ENCODE measurements at places on chromosomes 4 and X.

DNA sequence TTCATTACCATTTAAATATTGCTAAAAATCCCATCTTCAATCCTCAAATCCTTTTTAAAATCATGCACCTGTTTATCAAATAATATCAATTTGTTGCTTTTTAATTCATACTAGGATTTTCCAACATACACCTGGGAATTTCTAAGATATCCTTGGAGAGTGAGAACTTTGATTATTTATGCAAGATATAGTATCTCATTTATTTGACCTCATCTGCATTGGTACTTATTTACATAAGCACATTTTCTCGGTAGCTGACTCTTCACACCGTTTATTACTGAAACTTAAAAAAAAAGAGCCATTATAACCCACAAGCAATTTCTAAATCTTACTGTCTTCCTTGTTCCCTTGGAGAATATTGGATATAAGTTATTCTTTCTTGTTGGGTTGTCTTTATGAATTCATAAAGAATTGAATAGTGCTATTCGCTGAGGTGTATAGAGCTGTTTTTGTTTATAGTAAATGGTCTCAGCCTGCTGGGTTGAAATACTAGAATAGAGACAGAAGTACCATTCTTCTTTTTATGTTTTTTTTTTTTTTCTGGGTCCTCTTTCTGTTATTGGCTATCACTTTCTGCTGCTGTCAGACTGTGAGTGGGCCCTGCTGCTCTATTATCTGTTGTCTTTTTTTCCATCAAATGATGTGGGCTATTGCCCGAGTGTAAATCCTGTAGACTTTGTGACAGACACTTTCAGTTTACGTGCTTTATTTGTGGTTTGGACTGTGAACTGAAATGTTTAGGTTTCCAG is 2.9 kb downstream of the UGT8 start:
- DNase-seq: no peak

GRCh38 chr4:47621181-47621580 is 136.1 kb downstream of the ATP10D start:
- DNase-seq: no peak

DNA sequence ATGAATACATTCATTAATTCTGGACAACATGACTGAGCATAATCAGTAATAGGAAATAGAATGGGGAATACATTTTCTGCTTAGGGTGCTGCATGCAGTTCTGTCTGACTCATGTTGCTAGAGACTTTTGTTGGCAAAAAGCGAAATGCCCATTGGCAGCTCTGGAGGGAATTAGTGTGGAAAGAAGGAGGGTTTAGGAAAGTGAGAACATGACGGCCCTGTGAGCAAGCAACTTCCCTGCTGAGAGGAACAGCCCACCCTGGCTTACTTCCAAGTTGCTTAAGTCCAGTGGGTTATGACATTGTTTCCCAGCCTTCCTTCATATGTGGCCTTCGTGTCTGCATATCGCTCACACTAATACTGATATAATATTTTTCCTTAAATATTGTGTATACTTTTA is 13.8 kb downstream of the MAD2L1 start:
- DNase-seq: no peak

DNA sequence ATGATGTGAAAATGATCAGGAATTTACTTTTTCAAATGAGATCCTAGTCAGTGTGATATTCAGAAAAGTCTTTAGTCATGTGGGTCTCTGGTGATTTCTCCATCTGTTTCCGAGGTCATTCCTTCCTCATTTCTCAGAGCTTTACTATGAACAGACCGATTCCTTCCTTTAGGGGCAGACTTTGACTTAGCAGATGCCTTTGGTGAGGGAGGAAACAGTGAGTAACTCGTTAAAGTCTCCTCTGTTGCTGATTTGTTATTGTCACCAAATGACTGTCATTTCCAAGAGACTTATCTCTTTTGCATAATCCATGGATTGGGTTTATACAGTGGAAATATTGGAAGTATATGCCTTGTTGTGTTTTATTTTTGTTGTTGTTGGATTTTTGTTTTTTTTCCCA is 76.2 kb upstream of the CD99 start:
- no peak for DNase-seq

GRCh38 chrX:132227383-132228112 is 8.3 kb upstream of the RAP2C start:
- no peak for DNase-seq

- peak; percentile 35 for DNase-seq
Observed at GRCh38 chr4:169251291-169252235, 19.2 kb downstream of the SH3RF1 start.

- DNase-seq: no peak
Observed at GRCh38 chr4:14165222-14165920, 537.8 kb upstream of the BOD1L1 start.

- DNase-seq: no peak
Observed at GRCh38 chrX:77088233-77088632, 359.0 kb upstream of the FGF16 start.

- DNase-seq: no peak
Observed at GRCh38 chr4:163624727-163625126, 130.2 kb downstream of the TMA16 start.

GRCh38 chr4:144374065-144374464 is 233.5 kb upstream of the GYPA start:
- DNase-seq: no peak

DNA sequence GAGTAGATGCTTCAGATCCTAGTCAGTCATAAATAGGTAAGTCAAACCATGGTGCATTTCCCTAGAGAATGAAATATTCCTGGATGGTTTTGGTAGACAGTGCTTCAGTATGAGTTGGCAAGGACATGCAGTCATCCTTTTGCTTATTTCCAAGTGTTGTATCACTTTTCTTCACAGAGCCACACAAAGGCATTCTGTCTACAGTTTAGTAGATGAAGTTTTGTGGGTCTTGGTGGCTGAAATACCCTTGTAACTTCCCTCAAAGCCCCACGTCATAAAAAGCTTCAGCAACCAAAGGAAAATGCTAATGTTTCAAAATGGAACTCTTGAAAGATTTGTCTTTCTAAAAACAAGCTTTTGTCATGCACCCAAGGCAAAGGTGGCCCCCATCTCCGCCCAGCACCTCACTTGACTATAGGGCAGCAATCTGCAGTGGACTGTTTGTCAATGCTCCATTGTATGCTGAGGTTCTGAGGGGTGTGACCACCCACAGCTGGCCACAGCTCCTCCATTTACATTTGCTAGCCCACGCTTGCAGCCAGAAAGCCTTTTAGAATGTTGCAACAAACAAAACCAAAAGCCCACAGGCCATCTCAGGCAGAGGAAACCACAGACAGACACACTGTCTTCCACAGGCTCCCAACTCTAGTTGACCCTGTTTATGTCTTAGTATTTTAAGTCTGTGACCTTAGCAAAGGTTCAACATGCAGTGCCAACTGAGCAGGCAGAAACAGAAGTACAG is 87.1 kb upstream of the FAM9C start:
- no peak for DNase-seq

- no peak for DNase-seq
Observed at GRCh38 chr4:88613417-88613875, 21.2 kb downstream of the HERC3 start.

- no peak for DNase-seq
Observed at GRCh38 chr4:81652069-81652478, 180.4 kb upstream of the RASGEF1B start.

GRCh38 chrX:46959985-46960700 is 47.9 kb downstream of the JADE3 start:
- no peak for DNase-seq

DNA sequence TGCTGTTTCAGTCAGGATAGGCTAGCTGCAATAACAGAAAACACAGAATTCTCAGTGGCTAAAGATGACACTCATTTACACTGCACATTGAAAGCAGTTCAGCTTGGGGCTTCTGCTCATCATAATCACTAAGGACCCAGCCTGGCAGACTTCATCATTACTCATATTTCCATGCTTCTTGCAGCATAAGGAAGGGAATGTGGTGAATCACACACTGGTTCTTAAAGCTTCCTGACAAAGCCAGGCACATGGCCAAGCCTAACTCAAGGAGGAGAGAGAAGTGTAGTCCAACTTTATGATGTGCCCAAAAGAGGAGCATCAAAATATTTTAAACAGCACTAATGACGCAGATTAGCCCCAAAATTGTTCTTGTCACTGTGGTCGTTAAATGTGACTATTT is 186.5 kb downstream of the BANK1 start:
- DNase-seq: no peak

DNA sequence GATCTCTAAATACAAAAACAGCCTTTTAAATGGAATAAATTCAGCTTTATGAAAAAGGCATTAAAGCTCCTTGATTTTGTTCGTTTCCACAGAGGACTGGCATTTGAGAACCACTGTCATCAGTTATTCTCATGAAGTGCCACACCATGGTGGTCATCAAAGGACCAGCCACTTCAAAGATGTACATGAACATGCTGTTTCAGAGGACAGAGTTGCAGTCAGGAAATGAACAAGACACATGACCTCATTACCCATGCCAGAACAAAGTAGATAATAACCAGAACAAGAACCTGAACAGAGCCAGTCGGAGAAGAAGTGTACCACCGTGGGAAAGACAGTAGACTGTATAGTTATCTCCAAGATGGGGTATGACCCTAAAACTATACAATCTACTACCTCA is 122.7 kb upstream of the HSD17B10 start:
- no peak for DNase-seq

- DNase-seq: no peak
Observed at GRCh38 chrX:37997096-37997495, 9.3 kb upstream of the SYTL5 start.

- DNase-seq: peak; percentile 20
Observed at GRCh38 chr4:1241936-1242505, 6.9 kb downstream of the CTBP1 start.

- DNase-seq: no peak
Observed at GRCh38 chr4:105147553-105148161, 981 bp downstream of the TET2 start.

GRCh38 chrX:15471028-15471427 is 22.1 kb downstream of the PIR start:
- peak; percentile 65 for DNase-seq

Data from left colon (tissue), 2 donors.